Glomerular endothelial cell (primary cell): ENCODE measurements at places on chromosomes 3 and 15.

GRCh38 chr15:90599644-90600043 is 69.9 kb downstream of the CRTC3 start:
- no peak for DNase-seq

DNA sequence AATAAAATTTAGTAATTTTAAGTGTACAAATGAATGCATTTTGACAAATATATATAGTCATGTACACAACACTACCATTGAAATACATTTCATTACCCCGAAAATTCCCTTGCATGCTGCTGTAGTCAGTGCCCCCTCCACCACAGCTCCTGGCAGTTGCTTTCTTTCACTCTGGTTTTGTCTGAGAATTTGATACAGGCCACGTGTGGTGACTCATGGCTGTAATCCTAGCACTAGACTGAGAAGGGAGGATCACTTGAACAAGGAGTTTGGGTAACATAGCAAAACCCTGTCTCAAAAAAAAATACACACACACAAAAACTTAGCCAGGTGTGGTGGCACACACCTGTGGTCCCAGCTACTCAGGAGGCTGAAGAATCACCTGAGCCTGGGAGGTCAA is 65.4 kb downstream of the TFRC start:
- no peak for DNase-seq

DNA sequence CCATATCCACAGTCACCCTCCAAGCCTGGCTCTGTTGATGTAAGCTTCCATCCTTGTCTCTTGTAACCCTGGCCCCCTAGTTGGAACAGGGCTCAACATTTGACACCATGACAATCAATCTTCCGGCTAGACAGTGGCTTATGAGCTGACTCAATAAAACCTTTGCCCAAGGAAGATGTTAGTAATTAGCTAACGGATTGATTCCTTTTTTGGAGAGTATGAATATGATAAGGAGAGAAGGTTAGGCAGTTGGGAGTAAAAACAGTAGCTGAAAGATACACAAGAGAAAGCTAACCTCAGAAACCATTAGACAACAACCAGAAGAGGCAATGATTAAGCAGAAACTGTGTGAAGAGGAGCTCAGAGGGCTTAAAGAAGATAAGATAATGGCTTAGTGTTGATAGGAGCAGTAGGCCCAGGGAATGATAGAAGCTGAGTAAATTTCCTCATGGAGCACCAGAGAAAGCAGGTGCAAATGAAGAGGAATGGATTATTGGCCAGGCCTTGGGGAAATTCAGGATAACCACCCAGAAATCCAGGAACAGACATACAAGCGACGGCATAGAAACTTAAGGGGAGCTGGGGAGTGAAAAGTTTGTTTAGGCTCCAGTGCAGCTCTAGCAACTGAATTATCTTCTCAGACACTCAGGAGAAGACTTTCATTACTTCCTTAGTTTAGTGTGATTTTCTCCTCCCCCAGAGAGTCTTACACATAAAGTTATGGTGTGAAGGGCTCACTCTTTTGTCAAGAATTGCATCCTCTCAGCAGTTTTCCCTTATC is 7.8 kb upstream of the RFX7 start:
- DNase-seq = no peak

GRCh38 chr3:20842594-20843436 is 656.8 kb upstream of the SGO1 start:
- no peak for DNase-seq

GRCh38 chr3:101676216-101676764 is 642 bp downstream of the ZBTB11 start:
- DNase-seq = no peak

GRCh38 chr3:61928039-61928438 is 366.7 kb downstream of the PTPRG start:
- DNase-seq = no peak

- no peak for DNase-seq
Measured at GRCh38 chr3:112489674-112490479, 9.4 kb downstream of the BTLA start.

DNA sequence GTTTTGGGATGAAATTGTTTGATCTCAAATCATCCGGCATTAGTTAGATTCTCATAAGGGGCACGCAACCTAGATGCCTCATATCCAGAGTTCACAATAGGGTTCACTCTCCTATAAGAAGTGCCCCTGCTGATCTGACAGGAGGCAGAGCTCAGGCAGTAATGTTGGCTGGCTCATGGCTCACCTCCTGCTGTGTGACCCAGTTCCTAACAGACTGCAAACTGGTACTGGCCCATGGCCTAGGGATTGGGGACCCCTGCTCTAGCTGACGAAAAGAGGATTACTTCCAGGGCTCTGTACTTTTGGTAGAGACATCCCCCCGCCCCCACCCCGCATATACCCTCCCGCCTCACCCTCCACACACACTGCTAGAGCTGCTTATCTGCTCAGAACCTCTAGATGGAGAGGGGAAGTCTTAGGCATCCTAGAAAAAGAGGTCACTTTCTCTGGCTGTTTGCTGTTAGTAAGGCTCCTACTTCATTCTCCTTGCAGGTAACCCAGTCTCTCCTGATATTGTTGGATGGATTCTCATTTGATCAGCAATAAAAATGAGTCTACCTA is 923.1 kb downstream of the CADM2 start:
- no peak for DNase-seq
